ENCODE measurements at places on chromosomes 13 and 19.
A peak's percentile ranks its signal among the peaks of the same experiment; 100 is the strongest.

DNA sequence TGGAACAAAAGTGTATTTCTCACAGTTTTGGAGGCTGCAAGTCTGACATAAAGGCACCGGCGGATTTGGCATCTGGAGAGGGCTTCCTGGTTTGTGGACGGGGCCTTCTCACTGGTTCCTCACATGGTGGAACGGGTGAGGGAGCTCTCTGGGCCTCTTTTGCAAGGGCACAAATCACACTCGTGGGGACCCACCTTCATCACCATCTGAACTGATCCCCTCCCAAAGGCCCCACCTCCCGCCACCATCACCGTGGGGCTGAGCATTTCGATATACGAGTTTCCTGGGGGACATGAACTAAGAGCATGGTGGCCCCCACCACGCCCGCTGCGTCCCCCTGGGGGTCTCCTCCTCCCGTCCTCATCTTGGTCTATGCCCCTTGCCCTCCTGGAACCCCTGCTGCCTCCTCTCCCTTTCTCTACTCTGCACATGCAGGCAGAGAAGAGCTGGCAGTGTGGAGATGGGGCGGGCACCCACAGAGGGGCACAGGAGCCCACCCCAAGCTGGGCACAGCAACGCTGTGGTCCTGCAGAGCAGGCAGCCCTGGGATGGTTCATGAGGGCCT, 20.8 kb upstream of the SPACA7 start:
- no peak for DNase-seq

GRCh38 chr13:108326309-108326708, 56.8 kb downstream of the TNFSF13B start:
- no peak for DNase-seq

DNA sequence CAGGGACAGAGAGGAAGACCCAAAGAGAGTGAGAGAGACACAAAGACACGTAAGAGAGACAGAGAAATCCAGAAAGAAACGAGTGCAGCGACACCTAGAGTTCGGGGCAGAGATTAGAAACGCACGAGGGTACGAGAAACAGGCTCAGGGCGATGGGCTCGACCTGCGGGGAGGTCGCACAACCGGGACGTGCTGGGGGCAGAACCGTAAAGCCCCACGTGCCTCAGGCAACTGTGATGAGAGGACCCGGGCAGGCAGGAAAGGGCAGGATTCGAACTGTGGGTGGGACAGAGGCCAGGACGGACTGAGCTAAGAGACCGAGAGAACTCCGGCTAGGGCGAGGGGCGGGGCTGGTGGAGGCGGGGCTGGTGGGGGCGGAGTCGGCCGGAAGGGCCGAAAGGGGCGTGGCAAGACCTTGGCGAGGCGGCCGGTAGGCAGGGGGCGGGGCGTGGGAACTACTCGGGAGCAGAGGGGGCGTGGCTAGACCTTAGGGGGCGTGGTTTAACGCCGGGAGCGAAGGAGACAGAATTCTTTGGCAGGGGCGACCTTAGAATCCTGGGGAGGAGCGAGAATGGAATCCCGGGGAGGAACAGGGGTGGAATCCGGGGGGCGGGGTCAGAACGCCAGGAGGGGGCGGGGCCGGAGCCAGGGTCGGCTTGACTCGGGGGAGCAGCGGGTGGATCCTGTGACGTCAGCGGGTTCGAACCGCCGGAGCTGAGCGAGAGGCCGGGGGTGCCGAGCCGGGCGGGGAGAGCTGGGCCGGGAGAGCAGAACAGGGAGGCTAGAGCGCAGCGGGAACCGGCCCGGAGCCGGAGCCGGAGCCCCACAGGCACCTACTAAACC, at the start of gene NECTIN2:
Gene NECTIN2 (plus strand): TSS at position 686 of the 843 bp plus-strand sequence. CDS start 229 bp downstream, outside the sequence.
- peak; percentile 71 for DNase-seq

DNA sequence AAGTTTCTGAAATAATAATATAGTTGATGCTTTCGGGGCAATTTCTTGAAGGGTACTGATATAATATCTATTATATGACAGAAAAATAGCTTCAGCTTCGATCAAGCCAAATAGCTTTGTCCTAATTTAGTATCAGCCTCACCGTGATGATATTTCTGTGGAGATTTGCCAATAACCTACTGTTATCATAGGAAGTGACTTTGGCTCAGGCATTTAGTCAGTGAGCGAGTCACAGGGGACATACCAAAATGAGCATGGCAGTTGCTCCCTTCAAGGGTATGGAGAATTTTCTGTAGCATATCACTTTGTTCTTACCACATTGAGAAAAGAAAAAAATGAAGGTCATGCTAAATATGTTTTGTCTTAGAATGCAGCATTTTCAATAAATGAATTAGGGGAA, 767.6 kb upstream of the SLITRK1 start:
- DNase-seq: no peak

DNA sequence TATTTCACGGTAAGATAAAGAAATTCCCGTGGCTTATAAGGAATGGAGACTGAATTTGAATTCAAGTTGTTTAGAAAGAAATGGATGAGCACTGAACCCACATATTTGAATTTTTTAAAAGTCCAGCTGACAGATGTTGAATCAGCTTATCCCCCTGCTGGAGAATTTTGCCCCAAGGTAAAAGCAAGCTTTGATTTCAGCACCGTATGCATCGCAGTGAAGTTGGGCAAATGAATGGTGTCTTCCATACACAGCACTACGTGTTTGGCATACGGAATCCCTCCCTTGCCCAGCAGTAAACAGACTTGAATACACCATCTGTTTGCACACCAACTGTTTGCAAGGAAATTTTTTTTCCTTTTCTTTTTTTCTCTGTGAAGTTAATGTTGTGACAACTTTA, 77.5 kb upstream of the PEG3 start:
- DNase-seq: no peak
